ENCODE measurements at places on chromosomes 6 and 20.

GRCh38 chr6:136945711-136946121 lies 23.6 kb downstream of the SLC35D3 start:
- DNase-seq: no peak

GRCh38 chr6:135274561-135275293 lies 93.6 kb downstream of the MYB start:
- DNase-seq: no peak

DNA sequence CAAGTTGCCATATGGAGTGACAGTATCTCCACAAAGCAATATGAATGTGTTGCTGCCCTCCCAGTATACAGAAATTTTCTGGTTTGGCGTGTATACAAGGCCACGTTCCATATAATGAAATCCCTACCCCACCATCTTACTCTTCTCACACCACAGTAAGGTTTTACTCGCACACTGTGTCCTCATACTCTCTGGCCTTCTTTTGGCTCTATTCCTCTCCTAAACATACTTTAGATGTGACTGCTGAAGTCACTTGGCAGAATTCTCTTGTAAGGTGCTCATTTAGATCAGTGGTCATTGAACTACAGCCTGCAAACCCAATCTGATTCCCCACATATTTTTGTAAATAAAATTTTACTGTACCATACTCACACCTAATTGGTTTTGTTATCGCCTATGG lies 123.2 kb downstream of the RFPL4B start:
- DNase-seq: no peak

DNA sequence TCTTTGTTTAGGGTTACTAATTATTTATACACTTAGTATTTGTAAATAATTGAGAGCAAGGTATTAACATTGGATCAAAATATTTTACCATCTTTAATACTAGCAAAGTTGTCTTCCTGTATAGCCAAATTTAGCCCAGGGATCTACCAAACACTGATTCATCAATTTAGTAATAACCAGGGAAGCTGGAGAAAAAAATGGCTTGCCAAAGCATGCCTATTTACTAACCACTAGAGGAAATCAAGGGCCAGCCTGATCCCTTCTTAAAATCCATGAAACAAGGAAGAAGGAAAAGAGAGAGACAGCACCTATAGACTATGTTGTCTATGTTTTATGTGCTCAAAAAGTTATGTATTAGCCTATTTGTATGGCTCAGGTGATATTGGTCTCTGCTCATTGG lies 450.3 kb upstream of the GJE1 start:
- DNase-seq: no peak

DNA sequence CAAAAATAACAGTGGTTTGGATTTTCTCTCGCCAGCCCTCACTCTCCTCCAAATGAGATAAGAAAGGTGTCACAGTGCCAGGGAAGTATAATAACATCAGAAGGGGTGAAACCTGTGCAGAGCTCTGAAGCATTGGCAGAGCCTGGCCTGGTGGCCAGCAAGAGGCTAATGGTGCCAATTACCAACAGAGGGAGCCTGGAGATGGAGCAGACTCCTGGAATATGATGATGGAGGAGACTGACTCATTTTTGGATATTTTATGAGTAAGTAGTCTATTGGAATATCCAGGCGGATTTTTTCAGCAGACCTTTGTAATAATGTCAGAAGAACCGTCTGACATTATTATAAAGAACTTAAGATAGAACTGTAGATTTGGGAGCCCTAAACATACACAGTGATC lies 442.6 kb upstream of the MARCKS start:
- DNase-seq: no peak

DNA sequence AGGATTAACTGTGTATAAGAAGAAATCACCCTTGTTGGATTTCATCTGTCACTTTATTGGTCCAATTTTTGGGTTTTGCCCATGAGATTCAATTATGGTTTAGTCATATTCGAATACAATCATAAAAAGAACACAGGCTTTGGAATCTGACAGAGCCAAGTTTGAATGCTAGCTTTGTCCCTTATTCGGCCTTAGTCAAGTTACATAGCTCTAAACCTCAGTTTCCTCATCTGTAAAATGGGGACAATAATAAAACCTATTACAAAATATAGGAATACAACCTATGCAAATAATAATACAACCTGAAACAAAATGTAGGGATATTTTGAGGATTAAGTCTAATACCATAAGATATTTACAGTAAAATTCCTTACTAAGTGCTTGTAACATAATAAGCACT lies 57.7 kb downstream of the PRPH2 start:
- DNase-seq: no peak

DNA sequence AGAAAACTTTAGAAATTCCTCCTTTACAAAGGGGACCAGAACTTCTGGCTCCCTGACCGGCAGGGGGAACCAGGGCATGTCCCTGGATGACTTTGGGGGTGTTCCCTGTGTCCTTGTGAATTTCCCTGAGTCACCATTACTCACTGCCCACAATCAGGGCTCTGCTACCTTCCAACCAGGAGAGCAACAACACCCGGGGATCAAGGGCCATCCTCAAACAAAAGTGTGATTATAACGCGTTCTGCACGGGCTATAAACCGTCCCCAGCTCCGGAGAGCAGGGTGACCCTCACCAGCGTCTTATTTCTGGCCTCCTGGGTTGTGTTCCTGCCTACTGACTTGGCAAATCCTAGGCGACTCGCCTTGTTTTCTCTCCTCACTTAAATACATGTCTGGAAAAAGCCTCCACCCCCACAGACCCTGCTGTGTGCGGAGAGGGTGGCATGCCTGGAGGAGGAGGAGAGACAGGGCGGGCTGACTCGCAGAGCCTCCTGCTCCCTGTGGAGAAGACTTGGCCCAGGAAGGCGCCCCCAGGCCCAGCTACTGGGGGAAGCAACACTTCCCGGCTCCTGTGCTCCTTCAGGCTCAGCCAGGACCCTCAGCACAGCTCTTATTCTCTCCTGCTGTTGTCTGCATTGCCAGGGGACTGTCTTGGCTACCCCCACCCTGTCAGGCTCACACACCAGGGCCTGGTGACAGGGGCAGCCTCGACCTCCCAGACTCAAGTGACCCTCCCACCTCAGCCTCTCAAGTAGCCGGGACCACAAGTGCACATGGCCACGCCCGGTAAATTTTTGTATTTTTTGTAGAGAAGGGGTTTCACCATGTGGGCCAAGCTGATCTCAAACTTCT lies 54.1 kb downstream of the FGD2 start:
- DNase-seq: no peak

DNA sequence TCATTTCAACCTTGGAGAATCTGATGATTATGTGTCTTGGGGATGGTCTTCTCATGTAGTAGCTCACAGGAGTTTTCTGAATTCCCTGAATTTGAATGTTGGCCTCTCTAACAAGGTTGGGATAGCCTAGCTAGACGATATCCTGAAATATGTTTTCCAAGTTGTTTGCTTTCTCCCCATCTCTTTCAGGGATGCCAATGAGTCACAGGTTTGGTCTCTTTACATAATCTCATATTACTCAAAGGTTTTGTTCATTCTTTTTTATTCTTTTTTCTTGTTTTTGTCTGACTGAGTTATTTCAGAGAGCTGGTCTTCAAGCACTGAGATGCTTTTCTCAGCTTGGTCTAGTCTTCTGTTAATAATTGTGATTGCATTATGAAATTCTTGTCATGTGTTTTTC lies 42.7 kb upstream of the COL9A1 start:
- no peak for DNase-seq

DNA sequence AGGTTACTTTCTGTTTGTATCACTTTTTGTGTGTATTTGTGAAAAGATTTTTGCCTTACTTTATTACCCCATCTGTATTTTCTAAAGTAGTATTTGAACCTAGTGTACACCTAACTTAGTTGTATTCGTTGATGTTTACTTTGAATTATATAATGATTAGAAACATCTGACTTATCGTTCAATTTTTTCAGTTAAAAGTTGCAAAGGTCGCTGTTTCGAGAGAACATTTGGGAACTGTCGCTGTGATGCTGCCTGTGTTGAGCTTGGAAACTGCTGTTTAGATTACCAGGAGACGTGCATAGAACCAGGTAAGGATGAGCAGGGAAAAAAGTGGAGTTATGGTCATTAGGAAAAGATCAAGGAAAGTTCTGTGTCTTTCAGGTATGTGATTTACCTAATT lies 42.0 kb downstream of the ENPP1 start:
- DNase-seq: no peak
